ENCODE measurements at places on chromosomes 3 and 15. TPM values are rescaled to one million over a fixed set of nuclear protein-coding genes. Genes with fewer than 3 reads are reported as not detected.

Gene MCF2L2
- 0.10 TPM for polyA plus RNA-seq

DNA sequence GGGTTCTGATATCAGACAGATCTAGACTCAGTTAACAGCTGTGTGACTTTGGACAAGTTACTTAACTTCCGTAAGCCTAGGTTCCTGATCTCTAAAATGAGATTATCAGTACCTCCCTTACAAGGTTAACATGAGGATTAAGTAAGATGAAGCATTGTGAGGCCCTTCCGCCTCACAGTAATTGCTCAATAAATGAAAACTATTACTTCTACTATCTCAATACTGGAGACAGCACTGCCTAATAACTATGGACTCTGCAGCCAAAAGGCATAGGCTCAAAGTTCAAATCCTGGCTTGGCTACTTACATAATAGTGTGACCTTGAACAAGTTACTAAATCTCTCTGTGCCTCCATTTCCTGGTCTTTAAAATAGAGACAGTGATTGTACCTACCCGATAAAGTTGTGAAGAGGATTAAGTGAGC, 82.0 kb upstream of the ATP11B start:
- no peak for DNase-seq

Gene GRM7
- polyA plus RNA-seq, result not detected

DNA sequence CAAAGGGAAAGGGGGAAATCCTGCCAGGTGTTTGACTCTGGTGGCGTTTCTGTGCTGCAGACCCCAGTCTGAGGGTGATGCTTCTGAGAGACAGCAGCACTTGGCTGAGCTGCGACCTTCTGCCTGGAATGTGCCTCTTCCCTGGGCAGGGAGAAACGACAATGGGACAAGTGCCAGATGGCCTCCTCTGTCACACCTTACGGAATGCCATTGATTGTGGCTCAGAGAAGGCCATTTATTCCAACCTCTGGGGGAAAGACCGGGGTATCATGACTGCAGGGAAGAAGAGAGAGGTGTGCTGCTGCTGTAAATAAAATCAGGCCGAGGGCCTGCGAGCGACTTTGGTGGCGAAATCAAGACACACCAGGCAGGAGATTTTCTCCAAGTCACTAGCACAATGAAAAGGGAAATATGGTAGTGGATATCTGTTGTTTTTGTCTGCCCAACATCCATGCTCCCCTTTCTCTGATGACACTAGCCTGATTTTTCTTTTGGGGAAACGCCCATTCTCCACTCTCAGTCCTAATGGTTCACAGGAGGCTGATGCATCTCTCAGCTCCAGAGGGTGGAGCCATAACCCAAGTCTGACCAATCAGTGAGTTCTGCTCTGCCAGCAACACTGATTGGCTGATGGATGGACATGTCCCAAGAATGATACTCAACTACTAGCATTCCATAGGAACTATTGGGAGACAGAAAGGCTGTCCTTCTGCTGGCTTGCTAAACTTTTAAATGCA, 336.1 kb downstream of the FOXP1 start:
- no peak for DNase-seq

All from muscle of arm (tissue), 14 donors.